ENCODE measurements at places on chromosomes 11 and 22.

GRCh38 chr11:75463106-75463774 lies 30.2 kb upstream of the KLHL35 start:
- DNase-seq = no peak

- no peak for DNase-seq
Measured at GRCh38 chr11:47099918-47100315, 76.8 kb downstream of the ARFGAP2 start.

DNA sequence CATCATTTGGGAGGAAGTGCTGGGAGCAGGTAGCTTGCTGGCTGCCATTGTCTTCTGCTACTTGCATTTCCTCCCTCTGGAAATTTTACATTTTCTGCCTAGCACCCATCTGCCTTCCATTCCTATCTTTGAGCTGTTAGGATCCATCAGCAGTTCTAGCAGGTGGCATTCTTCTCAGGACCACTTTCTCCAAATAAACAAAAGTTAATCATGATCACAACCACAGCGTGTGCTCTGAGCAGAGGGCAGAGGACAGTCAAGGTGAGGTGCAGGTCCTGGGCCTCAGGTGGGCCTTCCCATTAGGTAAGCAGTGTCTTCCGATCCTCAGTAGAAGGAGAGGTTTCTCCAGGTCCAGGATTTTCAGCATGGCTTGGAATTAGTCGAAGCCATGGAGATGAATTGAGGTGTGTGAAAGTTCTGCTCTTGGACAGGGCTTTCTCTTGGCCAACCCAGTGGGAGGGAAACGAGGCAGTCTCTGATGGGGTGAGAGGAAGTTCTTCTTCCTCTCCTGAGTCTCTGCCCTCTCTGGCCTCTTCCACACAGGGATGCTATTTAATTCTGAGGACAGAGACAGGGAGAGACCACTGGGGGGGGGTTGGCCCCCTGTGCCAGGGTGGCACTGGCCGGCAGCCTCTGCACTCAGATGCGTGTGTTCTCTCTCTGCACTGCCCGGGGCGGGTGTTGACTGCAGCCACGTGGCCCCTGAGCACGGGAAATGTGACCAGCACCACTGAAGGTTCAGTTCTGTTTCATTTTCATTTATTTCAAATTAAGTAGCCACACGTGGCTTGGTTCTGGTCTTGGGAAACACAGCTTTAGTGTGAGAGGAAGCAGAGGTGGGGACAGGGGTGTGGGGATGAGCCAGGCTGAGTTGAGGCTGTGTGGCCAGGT lies 170.8 kb downstream of the TBC1D22A start:
- no peak for DNase-seq

DNA sequence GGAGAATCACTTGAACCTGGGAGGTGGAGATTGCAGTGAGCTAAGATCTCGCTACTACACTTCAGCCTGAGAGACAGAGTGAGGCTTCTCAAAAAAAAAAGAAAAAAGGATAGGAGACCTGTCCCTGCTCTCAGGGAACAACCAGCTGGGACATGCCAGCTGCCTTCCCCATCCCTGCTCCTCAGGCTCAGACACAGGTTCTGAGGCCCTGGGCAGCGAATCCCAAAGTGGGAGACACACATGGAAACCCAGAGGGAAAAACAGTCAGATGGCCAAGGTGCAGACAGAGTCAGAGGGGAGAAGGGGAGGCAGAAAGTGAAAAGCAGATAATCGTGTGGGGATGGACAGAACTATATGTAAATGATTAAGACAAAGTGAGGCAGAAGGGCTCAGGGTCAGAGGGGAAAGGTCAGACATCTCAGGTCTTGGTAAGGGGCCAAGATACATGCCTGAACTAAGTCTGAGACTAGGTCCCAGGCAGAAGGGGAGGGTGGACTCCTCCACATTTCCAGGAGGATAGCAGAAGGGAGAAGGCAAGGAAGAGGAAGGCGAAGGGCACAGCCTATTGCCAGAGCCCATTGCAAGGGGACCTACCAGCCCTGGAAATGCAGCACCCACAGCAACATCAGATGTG lies 14.2 kb downstream of the STARD10 start:
- no peak for DNase-seq

DNA sequence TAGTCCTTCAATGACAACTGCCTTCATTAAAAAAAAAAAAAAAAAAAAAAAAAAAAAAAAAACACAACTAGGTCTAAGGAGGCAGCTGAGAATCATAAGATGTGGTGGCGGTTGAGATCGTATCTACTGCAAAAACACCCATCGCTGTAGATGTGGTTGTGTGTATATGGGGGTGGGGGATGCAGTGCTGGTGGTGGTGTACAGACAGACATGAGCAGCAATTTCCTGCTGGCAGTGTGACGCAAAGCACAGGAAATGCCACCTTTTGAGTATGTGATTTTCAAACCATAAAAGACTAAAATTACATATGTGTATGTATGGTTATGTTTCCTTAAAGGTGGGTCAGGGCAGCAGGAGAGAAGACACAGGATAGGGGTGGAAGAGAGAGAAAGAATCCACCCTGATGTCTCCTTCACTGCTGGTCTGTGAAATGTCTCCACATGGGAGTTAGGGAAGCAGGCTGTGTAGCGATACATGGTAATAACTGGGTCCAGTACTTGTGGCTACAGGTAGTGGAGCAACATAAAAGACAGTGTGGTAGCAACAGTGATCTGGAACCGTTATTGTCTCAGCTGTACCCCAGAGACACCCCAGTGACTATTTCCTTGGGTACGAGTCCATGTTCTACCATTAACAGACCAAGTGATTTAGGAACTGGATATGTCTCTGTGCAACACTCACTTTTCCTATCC lies 57.9 kb downstream of the SYTL2 start:
- DNase-seq = no peak

GRCh38 chr11:93072229-93072914 lies 102.9 kb downstream of the MTNR1B start:
- no peak for DNase-seq

- DNase-seq = no peak
Measured at GRCh38 chr11:69893631-69894030, 74.4 kb upstream of the FGF3 start.

GRCh38 chr11:44985721-44986120 lies 35.0 kb upstream of the TP53I11 start:
- no peak for DNase-seq

- no peak for DNase-seq
Measured at GRCh38 chr11:2580571-2581001, 119.2 kb downstream of the KCNQ1OT1 start.

- no peak for DNase-seq
Measured at GRCh38 chr11:19374151-19374569, 133.4 kb upstream of the E2F8 start.

- DNase-seq = no peak
Measured at GRCh38 chr11:67636962-67637361, 2.6 kb downstream of the TBX10 start.

DNA sequence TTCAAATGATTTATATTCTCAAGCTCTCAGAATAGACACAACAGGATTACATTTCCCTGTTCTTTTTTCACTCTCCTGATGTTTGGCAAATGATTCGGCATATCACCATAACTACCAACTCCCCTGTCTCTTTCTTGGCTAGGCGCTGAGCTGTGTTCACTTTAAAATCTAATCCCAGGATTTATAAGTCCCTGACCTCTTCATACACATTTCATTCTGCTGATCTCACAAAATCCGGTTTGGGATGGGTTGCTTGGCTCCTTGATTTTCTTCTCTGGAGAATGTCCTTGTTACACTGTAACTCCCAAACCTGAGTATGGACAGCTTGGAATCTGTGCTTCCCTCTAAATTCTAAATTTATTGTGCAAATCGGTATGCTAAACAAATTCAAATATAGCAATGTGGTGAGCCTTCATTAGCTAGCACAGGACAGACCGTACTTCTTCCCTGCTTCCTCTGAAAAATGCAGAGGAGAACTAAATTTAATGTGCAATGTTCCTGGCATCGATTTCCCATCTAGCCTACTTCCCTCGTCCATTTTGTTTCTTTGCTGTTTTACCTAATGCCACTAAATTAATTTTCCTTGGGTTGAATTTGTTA lies 858.5 kb upstream of the FAT3 start:
- no peak for DNase-seq

DNA sequence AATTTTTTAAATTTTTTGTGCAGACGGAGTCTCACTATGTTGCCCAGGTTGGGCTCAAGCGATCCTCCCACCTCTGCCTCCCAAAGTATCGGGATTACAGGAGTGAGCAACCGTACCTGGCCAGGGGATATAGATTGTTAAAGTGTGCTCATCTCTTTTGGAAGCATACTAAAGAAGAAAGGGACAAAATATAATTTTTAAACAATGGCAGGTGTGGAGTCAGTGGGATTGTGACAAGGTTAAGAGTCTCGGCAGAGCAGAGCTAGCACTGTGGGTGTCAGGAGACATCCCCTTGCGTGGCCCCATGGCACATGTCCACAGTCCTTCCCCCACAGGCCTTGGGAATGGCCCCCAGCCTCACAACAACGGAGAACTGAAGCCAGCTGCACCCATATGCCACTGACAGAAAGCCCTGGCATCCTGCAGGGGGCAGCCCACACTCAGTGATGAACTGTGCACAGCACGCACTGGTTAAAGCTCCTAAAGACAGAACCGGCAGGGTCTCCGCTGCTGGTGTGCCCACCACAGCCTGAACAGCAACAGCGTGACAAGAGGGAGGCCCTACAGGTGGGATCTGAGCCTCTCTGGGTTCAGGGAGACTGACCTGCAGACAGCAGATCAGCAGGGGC lies 29.9 kb downstream of the SERPIND1 start:
- peak; percentile 28 for DNase-seq

DNA sequence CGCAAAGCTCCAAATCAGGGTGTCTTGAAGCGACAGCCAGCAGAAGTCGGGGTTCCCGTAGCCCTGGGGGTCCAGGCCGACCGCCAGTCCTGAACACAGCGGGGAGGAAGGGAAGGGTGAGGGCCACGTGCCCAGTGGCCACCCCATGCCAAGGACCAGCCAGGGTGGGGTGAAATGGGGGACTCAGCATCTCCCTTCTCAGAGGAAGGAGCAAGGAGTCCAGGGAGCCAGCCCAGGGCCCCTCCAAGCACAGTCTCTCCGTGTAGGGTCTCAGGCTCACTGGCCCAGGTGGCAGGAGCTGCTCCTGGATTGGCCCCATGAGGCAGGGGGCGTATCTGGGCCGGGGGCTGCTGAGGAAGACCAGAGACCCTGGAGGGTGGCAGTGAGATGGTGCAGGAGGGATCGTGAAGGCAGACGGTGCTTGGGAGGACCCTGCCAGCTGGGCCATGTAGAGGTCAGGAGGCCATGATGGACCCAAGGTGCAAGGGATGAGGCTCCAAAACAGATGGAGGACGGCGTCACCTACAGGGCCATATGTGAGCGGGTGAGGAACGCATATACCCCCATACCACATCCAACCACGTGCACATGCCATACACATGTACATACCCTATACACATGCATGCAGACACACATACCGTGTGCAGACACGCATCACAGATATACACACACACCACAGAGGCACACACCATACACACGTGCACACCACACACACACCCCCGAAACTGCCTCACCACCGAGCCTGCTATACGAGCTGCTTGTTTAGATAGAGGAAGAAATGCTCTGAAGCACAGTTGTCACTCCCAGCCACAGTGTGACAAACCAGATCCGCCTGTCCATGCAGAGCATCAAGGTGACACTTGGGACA lies 34.4 kb downstream of the TRMU start:
- no peak for DNase-seq

DNA sequence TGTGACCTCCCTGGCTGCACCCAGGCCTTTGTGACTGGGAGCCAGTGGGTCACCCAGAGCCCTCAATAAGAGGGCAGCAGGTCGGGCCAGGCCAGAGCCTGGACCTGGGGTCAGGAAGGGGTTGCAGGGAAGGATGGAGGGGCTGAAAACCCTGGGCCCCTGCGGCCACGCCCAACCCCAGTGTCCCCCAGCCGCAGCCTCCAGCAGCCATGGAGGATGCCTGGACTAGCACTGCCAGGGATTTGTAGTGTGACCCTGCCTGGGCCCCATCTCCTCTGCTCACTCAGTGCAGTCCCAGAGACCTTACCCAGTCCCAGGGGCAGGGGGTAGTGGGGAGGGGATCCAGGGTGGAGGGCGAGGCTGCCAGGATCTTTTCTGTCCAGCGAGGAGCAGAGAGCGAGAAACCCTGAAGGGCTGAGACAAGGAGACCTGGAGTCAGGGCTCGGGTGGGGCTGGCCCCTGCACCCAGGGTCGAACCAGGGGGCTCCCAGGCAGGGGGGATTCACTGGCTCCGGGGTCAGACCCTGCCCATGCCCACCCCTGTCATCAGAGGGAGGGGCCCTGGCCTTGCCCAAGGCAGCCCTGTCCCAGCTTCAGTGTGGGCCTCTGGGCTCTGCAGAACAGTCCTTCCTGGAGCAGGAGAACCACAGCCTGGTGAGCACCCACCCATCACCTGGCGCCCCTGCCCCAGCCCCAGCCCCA lies 187.5 kb downstream of the IGLL1 start:
- DNase-seq = no peak

DNA sequence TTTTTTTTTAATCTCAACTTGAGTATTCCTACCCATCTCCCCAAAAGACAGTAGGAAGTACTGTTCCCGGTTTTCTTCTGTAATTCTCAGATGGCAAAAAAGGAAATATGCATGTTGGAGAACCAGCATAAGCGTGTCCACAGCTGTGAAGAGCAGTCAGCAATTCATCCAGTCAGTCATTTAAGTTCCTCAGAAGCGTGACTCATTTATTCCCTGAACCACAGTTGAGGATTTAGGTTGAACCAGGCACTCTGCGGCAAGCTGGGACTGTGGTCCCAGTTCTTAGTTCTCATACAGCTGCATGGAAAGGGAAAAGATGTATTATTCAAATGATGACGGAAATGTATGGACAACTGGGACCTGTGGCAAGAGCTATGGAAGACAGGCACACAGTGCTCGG lies 61.0 kb upstream of the MYO18B start:
- DNase-seq = no peak

DNA sequence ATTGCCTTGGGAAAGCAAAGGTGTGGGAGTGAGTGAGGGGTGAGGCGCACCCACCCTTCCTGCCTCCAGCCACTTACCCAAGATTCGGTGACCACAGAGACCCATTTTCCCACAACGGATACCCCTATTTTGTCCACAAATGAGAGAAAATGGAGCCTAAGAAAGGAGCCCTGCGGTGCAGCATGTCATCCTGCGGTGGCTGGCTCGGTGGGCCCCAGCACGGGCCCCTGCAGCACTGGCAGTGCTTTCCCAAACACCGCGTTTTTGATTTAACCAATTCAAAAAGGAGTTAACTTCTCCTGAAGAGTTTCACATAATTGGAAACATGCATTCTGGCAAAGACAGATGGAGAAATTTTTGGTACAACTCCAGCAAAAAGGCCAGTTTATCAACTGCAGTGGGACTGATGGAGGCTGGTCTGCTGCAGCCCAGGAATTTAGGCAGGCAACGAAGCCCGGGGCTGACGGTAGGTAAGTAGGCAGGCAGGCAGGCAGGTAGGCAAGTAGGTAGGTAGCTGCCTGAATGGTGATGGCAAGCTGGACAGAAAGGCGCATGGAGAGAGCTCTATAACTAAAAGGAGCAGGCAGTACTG lies 84.2 kb downstream of the FDX1 start:
- DNase-seq = no peak

- no peak for DNase-seq
Measured at GRCh38 chr11:60111793-60112192, 23.3 kb downstream of the MS4A2 start.

GRCh38 chr11:60168306-60168705 lies 14.6 kb downstream of the MS4A6A start:
- no peak for DNase-seq

Measured in GM20000 (cell line).